ENCODE measurements at places on chromosomes 4 and X.

GRCh38 chr4:156710365-156711192, 261.0 kb downstream of the PDGFC start:
- no peak for DNase-seq

DNA sequence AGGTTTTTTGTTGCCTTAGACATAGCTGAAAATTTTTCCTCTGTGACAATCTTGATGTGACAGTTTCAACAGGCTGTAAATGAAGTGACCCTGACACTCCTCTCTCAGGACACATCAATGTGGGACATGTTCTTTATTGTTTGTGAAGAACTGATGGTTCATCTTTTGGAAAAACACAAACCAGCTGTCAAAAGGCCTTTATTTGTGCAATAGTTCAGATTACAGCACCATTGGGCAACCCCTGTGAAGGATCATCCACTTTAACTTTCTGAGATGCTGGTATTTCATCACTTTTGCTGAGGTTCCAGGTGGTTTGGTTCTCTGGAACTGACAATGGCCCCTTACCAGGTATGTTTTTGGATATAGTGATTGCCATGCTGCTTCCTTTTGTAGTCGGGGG, 40.3 kb downstream of the OSTC start:
- DNase-seq = no peak

DNA sequence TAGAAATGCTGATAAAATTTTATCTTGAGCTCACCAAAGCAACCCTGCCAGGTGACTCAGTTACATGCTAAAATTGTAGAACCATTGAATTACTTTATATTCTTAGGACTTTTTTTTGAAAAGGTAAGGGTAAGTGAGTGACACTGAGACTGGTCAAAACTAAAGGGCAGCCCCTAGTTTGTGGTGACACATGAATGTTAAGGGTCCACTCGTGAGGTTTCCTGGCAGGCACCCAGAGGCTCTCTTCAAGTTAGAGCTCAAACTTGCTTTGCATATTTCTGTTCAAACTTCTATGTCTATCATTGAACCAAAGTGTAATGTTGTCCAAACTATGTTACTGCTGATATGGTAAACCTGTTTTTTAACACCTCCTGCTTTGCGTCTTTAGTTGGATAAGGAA, 30.5 kb downstream of the TMPRSS11D start:
- no peak for DNase-seq

DNA sequence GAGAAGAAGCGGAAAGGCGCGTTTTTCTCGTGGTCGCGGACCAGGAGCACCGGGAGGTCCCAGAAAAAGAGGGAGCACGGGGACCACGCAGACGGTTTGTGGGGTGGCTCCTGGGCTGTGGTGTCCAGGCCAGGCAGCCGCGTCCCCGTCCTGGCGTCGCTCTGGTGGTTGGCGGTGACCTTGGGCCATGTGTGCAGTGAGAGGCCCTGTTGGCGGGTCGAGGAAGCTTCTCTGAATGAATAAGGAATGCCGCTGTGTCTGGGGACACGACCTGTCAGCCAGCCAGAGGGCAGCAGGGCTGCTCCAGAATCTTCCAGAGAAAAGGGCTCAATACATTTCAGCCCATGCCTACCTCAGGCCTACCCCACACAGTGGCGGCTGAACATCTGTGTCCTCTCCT, 24.3 kb upstream of the HGFAC start:
- DNase-seq = no peak

- no peak for DNase-seq
Observed at GRCh38 chr4:158814636-158815330, 46.0 kb downstream of the FNIP2 start.

DNA sequence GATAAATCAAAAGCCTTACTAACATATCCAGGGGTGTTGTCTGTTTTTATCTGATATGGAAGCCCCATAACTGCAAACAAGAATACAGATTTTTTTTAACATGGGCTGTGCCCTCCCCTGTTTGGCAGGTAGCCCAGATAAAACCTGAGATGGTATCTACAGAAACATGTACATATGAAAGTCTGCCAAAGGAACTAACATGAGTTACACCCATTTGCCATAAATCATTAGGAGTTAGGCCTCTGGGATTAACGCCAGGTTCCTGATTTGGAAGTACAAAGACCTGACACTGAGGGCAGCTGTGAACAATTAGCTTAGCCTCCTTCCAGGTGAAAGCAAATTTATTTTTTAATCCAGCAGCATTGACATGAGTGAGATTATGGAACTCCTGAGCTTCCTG, 264.3 kb downstream of the TECRL start:
- DNase-seq = no peak

DNA sequence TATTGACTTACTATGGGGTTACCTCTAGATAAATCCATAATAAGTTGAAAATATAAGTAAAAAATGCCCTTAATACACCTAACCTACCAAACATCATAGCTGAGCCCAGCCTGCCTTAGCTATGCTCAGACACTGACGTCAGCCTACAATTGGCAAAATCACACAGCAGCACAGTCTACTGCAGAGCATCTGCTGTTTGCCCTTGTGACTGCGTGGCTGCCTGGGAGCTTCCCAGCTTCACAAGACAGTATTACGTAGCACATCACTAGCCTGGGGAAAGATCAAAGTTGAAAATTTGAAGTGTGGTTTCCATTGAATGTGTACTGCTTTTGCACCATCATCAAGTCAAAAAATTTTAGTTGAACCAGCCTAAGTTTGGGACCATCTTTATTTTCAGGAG, 8.8 kb downstream of the HTT-AS start:
- no peak for DNase-seq

- no peak for DNase-seq
Observed at GRCh38 chrX:124502166-124502565, 155.8 kb downstream of the SH2D1A start.

- no peak for DNase-seq
Observed at GRCh38 chrX:132883358-132883915, 75.0 kb downstream of the HS6ST2 start.

GRCh38 chr4:48944252-48944651, 37.7 kb upstream of the OCIAD2 start:
- no peak for DNase-seq

DNA sequence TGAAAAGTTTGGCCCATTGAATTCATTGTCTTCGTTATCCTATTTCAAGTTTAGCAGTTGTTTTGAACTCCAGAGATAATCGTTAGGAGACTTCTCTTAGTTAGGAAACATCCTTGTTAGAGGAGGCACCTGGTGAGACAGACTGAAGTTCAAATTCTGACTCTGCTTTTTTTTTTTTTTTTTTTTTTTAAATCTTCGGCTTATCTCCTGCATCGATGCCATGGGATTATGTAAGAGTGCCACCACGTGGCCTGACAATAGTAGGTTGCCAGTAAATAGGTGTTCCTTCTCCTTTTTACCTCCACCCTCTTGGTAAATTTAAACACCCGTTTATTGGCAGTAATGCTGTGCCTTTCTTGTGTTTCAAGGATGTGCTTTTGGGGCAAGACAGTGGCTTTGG, 149.3 kb downstream of the SOWAHB start:
- no peak for DNase-seq

DNA sequence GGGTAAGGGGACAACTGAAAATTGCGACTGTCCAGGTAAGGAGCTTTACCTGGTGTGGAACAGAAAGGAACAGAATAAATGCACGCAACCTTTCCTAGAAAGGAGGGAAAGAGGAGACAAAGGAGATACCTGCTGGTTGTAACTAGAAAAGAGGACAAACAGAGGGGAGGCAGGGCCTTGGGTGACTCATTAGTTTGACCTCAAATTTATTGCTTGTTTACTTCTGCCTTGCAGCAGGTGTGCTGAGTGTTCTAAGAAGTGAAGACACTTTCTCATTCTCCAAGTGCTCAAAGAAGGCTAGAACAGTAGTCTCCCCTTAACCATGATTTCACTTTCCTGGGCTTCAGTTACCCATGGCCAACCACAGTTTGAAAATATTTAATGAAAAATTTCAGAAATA, 123.1 kb upstream of the BOD1L1 start:
- no peak for DNase-seq

- DNase-seq = no peak
Observed at GRCh38 chrX:69133921-69134542, 31.2 kb downstream of the PJA1 start.

GRCh38 chr4:8320386-8320750, 50.8 kb downstream of the HTRA3 start:
- no peak for DNase-seq

GRCh38 chr4:178553201-178553600, 1111.0 kb upstream of the AGA start:
- no peak for DNase-seq

- DNase-seq = no peak
Observed at GRCh38 chr4:57719456-57719855, 609.3 kb upstream of the IGFBP7 start.
